ENCODE measurements at places on chromosomes 7 and 10. TPM values are rescaled to one million over a fixed set of nuclear protein-coding genes. Genes with fewer than 3 reads are reported as not detected.

GRCh38 chr7:149714081-149714909 lies 59.1 kb downstream of the ZNF467 start:
- peak; percentile 92 for DNase-seq

DNA sequence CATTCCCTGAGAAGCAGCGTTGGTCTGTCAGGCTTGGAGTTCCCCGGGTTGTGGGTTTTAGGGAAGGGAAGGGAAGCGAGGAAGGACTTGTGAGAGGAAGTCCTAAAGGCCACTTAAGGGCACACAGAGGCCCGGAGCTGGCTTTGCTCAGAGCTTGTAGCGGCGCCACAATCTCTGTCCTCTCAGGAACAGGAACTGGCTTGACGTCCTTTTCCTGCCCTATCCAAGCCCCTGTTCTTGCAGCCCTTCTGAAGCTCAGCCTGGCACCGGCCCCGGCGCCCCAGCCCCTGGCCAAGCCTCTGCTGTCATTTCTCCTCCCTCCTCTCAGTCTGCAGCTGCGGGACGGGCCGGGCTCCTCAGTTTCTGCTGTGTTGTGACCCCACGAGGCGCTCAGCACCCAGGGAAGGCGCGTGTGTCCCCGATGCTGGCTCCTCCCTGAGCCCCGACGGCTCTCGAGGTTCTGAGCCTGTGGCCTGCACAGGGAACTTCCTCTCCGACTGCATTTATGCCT lies at the start of gene GIMAP8:
Gene GIMAP8 (plus strand): TSS at position 140 of the 511 bp plus-strand sequence. CDS start 16,069 bp downstream, outside the sequence.
- DNase-seq = peak; percentile 77

DNA sequence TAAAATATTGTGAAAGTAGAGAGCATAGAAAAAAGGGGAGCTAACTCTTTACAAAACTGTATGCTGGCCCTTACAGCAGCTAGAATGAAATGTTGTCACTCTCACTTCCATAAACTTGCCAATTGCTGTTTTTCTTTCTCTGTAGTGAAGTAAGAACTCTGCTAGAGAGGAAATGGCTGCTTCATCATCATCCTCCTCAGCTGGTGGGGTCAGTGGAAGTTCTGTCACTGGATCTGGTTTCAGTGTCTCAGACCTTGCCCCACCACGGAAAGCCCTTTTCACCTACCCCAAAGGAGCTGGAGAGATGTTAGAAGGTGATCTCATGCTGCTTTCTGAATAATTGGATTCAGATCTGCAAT lies 7.6 kb upstream of the ASCC1 start:
- DNase-seq = no peak

DNA sequence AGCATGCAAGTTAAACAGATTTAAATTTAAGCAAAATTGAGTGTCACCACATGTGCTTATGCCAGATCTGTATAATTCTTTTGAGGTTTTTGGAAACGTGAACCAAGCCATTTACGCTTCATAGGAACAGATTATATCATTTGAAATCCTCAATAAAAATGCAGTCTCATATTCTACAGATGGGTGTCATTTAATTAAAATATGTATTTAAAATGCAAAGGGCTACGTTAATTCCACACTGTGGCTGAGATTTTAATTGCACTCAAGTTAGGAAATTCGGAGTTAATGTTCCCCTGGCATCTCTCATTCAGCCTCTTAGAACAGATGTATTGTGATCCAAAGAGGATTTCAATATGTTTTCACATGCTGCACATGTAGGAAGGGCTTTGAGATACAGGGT lies 164.5 kb upstream of the LRGUK start:
- DNase-seq = no peak

- DNase-seq = no peak
Observed at GRCh38 chr7:133570321-133570720, 317.4 kb downstream of the EXOC4 start.

DNA sequence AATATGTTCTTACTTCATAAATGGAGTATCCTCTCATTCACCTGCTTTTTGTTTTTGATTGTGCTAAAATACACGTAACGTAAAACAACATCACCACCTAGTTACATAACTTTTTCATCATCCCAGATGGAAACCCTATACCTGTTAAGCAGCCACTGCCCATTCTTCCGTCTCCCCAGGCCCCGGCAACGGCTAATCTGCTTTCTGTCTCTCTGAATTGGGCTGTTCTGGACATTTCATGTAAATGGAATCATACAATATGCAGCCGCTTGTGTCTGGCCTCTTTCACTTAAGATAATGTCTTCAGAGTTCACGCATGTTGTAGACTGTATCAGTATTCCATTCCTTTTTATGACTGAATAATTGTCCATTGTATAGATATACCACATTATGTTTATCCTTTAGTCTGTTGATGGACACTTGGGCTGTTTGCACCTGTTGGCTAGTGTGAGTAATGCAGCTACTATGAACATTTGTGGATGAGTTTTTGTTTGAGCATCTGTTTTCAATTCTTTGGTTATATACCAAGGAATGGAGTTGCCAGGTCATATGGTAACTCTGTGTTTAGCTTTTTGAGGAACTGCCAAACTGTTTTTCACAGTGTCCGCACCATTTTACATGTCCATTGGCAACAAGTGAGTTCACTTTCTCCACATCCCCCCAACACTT lies 14.1 kb upstream of the SUN1 start:
- no peak for DNase-seq

Gene ADCYAP1R1
- total RNA-seq = 2.5 TPM

DNA sequence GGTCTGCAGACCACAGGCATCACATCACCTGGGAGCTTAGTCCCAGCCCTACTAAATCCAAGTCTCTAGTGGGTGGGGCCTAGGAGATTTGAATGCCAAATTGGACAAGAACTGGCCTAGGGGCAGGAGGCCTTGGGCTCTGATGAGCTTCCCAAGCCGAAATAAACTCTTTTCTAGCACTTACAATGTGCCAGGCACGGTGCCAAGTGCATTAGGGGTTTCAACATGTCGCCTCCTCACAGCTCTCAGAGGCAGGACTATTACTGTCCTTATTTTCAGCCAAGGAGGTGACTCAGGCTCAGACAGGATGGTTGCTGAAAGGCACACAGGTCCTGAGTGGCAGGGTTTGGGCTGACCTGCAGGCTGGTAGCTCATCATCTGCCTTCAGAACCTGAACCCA lies 9.2 kb upstream of the CPA1 start:
- DNase-seq = no peak

- no peak for DNase-seq
Observed at GRCh38 chr7:45258533-45259226, 101.1 kb downstream of the RAMP3 start.

DNA sequence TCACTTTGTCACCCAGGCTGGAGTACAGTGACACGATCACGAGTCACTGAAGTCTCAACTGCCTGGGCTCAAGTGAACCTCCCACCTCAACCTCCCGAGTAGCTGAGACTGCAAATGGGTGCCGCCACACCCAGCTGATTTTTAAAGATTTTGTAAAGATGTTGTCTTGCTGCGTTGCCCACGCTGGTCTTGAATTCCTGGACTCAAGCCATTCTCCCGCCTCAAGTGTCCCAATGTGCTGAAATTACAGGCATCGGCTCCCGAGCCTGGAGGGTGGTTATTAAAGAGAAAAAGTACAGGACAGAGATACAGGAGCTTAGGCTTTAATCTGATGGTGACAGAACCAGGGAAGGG lies 55.1 kb downstream of the KCTD7 start:
- DNase-seq = no peak

DNA sequence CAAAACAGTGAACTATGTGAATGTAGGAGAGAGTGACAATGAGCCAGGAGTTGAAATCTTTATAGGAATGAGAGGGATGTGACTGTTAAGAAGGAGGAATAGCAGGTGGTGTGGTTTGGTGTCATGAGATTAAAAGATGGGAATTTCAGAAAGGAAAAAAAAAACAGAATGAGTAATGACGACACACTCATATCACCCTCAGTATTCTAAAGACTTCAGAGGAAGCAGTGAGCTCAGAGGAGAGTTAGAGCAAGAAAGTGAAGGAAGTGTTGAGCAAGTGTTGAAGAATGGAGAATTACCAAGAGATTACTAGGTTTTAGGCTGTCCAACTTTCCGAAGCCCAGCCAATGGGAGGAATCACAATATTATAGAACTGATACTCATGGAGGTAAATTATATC lies 220.5 kb upstream of the HGF start:
- DNase-seq = no peak

Gene CALHM1
- total RNA-seq = not detected

Gene VOPP1
- 23.7 TPM for total RNA-seq

All from left ventricle myocardium inferior (tissue), 1 donor.